ENCODE measurements at places on chromosomes 3 and 15.

- DNase-seq, result peak; percentile 60
Observed at GRCh38 chr15:82566690-82567089, 26.4 kb upstream of the RPS17 start.

DNA sequence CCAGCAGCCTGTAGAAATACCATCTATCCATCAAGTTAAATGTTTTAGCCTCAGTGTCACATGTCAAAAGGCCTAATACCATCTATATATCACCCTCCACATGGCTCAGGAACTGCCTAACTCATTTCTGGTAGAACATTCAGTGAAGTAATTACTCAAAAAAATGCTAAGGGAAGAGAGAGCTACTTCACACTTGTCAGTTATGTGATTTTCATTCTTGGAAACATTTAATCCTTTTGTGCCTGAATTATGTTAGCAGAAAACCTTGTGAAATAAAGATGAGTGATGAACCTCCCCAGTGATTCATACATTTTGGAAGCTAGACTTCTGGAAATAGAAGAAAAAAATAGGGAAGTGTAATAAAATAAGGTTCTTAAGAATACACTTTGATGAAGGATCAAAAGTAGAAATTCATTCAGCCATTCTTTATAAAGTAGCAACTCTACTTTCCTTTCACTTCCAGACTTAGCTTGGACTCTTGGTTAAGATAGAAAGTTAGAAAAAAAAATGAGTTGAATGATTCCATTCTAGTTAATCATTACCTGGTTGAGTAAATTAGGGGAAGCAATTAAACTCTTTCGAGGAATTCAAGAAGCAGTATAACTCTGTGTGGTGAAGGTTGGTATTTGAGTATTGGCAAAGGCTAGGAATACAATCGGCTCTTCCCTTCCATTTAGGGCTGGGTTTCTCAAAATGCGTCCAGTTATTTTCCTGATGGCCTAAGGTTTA lies 3.6 kb downstream of the OTOL1 start:
- peak; percentile 1 for DNase-seq

GRCh38 chr3:71468311-71469137 lies 115.0 kb downstream of the FOXP1 start:
- DNase-seq, result no peak

GRCh38 chr3:134326760-134327593 lies 47.3 kb downstream of the AMOTL2 start:
- peak; percentile 97 for DNase-seq

DNA sequence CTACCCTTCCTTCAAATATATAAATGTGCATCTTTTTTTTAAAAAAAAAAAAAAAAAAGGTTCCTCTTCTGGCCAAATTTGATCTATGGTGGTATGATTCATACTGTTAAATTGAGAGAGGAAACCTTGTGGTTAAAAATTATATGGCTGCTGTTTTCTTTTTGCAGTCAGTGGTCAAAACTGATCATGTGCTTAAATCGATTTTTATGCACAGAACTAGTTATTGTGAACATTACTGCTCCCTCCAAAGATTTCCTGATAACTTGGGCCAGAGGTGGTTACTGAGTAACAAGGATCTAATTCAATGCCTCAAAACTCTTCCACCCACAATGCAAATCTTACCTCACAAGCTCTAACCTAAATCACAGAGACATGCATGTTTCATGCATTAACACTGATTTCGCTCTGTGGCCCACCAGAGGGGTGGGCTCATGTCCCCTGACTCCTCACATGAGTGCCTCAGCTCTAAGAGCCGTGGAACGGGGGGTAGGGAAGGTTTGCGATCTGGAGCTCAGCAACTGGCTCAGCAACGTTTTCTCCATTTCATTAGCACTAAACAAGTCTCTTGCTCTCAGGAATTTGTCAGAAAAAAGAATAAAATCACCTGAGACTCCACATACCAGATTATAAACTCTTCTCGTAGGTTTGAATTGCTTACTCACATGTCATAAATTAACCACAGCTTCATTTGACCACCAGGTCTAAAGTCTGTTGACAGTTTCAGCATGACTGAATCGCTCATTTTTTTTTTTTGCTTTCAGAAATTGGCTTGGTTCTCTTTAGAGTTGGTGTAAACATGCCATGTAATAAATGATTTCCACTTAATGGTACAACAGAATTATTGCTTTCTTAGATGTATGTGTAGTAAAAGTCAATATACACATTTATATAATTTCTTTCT lies 280.4 kb downstream of the CD47 start:
- DNase-seq, result no peak

- DNase-seq, result peak; percentile 29
Observed at GRCh38 chr3:45553469-45553974, 41.0 kb upstream of the LIMD1 start.
